ENCODE measurements at places on chromosomes 12 and 14.

- no peak for DNase-seq
Measured at GRCh38 chr12:101596172-101596571, 1.4 kb downstream of the MYBPC1 start.

DNA sequence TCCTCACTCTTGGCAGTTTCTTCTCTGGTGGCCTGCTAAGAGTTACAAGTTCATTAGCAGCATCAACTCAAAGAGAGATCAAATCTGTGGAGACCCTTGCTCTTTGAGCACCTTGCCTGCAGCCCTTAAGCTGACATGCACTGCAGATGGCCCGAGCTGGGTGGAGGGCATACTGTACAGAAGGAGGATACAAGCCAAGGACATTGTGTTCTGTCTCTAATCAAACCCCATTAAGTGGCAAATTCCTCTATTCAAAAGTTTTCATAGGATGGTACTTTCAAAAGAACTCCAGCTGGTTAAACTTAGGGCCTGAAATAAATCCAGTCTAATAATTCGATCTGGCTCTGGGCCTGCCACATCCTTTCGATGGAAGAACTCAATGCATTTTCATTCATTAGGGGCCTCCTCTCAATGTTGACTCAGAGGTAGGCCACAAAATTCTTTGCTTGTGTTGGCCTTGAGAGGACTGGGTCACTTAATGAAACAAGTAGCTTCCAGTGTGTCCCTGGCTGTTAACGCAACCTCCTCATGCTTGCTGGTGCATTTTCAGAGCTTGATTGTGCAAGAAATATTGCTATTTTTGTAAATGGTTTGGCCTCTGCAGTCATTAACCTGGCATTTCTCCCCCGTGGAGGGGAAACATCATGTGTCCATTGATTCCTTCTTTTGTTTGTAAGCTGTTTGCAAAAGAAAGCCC is 318.2 kb downstream of the NUAK1 start:
- DNase-seq: no peak

DNA sequence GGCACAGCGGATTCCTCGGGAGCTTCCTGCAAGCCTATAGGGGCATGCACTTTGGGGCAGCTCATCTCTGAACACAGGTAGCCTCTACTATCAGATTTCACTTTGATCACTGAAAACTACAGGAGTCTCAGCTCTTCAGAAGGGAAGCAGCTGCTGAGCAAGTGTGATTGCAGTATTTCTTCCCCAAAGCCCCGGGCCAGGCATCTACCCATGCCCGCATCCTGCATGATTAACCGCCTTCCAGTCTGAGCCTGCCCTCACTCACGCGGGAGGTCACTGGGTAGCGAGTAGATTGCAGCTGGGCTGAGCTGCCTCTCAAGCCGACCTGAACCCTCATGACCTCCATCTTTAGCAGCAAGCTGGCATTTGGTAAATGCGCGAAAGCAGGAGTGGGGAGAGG is 334.7 kb downstream of the DPF3 start:
- DNase-seq: no peak

DNA sequence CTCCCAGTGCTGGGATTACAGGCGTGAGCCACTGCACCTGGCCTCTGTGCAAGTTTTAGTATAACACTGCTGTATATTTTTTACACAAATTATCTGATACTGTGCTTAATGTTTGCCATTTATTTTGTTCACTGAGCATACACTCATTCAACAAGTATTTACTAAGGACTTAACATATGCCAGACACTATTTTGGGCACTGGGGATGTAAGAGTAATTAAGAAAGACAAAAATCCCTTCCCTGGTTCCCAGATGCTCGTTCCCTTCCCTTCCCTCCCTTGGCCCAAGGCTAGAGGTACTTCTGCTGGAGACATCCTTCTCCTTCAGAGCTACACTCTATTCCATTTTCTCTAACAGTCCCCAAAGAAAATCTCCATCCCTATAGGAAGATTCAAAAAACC is 12.5 kb downstream of the CIT start:
- no peak for DNase-seq

DNA sequence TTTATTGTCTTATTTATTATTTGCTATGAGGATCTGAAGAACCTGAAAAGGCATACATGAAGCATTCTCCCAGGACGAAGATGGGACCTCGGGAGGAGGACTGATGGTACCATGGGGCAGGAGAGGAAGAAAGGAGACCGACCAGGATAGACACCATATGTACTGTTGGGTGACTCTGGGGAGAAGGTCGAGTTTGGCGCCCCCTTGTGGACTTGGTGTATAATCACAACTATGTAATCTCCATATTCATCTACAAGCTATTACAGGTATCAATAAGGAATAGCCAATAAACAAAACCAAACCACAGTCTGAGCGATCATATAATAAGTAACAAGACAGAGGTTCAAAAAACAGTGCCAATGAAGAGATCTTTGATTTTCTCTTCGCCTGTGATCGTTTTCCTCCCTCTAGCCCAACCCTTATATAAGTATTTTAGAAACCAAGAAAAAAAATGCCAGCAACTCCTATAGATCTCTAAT is 139.1 kb downstream of the SPTSSA start:
- no peak for DNase-seq

DNA sequence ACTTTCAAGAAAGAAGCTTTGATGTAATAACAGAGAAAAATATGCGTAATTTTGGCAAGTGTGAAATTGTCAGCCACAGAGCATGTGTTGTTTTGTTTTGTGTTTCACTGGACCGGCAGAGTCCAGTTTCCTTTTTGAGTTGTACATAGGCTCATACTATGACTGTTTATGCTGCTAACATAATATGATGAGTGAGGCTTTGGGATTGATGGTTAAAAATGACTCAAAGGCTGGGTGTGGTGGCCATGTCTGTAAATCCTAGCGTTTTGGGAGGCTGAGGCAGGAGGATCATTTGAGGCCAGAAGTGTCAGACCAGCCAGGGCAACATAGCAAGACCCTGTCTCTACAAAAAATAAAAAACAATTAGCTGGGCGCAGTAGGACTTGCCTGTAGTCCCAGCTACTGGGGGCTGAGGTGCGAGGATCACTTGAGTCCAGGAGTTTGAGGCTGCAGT is 487.9 kb downstream of the PCNX1 start:
- no peak for DNase-seq
